ENCODE measurements at places on chromosomes 1 and 21.

DNA sequence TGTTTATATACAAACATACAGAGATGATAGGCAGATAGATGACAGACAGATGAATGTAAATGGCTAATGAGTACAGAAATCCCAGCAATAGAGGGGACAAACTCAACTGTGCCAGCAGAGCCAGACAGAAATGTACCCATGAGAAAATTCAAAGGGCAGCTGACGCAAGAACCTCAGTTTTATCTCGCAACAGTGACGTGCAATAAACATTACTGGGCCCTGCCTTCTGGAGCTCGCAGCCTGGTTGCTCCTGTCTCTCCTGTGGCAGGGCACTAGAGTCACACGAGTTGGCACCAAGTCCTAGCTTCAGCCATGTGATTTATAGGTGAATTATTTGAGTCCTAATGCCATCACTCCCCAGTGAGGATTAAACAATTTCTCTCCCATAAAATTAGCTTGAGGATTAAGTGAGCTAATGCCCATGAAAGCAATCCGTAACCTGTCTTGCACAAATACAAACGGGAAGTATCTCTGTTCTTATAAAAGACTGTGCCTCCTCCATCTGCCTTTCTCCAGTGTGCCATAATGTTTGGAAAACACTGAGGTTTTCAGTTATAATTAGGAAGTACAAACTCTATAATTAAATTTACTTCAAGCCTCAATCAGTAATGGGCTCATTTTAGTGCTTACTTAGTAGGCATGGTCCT lies 50.7 kb downstream of the VAV3 start:
- DNase-seq: no peak

GRCh38 chr1:212257157-212257556 lies 28.1 kb upstream of the PPP2R5A start:
- DNase-seq: no peak

GRCh38 chr1:234875953-234876855 lies 252.4 kb downstream of the TOMM20 start:
- no peak for DNase-seq

- no peak for DNase-seq
Observed at GRCh38 chr21:14243874-14244273, 27.9 kb downstream of the RBM11 start.

- DNase-seq: no peak
Observed at GRCh38 chr1:46676531-46676930, 4.9 kb downstream of the TEX38 start.

GRCh38 chr1:113540335-113540734 lies 150.0 kb downstream of the MAGI3 start:
- no peak for DNase-seq

GRCh38 chr1:1550591-1551432 lies 10.4 kb upstream of the TMEM240 start:
- DNase-seq: peak; percentile 56

GRCh38 chr1:40794974-40795715 lies 11.6 kb downstream of the KCNQ4 start:
- DNase-seq: no peak

DNA sequence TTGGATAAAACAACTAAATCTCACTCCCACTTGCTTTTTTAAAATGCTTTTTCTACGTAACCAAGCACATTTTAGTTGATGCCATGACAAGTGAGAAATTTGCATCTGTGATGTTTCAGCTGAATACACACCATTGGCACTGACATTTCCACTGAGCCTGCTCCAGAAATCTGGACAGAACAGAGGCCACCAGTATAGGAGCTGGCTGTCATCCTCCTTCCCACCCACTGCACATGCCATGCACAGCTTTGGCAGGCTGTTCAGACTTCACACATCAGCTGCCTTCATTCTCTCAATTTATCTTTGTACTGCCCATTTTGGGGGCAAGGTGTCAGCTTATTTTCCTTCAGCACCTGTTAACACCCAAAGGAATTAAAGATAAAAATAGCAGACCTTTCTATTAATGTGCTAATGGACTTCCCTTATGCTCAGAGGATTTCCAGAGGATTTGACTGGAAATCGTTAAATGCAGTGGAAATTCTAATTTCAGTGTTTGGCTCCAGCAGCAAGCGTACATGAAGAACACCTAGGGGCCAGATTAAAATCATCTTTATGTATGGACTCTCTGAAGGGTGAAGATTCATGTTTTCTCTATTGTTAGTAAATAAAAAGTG lies 12.9 kb upstream of the PODN start:
- peak; percentile 63 for DNase-seq

DNA sequence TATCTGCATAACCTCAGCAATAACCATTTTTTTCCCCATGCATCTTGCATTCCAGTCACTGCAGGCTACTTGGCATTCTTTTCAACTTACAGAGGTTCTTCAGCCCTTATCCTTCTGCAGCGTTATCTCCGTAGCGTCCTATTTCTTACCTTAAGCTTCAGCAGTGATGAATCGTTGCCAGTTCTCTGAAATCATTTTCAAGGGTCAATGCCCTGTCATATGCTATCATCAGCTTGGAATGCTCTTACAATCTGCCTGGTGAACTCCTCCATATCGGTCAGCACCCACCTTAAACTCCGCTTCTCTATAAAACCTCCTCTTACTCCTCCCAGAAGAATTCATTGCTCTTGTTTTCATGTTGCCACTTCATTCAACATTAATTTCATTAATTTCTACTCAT lies 105.1 kb upstream of the DPH5 start:
- no peak for DNase-seq

DNA sequence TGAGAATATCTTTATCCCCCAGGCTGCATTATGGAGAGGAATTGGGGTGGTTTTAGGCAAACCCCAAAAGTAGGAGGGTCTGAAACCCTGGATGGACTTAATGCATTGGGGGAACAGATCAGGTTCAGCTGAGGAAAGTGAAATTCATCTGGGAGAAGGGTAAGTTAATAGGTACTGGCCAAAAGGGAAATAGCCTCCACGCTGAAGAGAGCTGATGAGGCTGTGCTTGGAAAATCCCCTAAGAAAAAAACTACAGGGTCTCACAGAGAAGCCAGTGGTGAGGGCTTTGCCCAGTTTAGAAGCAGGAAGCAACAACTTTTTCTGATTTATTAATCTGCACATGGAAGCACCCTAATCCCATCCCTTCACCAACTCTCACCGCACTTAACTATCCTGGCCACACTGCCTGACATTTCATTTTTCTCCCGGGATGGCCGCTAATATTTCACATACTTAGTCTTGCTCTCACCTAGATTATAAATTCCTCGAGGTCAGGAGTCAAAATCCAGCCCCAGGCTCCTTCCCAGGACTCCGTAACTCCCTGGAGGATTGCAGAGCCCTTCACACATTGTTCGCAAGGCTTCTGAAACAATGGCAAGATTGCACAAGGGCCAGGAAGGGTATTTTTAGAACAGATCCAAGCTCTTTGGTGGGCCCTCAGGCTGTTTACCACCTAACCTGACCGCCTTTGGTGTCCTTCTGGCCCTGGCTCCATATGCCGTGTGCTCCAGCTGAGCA lies 60.9 kb upstream of the TARBP1 start:
- DNase-seq: no peak

GRCh38 chr1:233587958-233588799 lies 25.7 kb upstream of the KCNK1 start:
- peak; percentile 30 for DNase-seq

- peak; percentile 77 for DNase-seq
Observed at GRCh38 chr1:226674892-226675714, 64.0 kb downstream of the ITPKB start.
